ENCODE measurements at places on chromosomes 16 and 17. TPM values are rescaled to one million over a fixed set of nuclear protein-coding genes. Genes with fewer than 3 reads are reported as not detected.

The ARL16 gene
- polyA plus RNA-seq = 44.7 TPM

The XYLT1 gene
- 6.7 TPM for polyA plus RNA-seq

DNA sequence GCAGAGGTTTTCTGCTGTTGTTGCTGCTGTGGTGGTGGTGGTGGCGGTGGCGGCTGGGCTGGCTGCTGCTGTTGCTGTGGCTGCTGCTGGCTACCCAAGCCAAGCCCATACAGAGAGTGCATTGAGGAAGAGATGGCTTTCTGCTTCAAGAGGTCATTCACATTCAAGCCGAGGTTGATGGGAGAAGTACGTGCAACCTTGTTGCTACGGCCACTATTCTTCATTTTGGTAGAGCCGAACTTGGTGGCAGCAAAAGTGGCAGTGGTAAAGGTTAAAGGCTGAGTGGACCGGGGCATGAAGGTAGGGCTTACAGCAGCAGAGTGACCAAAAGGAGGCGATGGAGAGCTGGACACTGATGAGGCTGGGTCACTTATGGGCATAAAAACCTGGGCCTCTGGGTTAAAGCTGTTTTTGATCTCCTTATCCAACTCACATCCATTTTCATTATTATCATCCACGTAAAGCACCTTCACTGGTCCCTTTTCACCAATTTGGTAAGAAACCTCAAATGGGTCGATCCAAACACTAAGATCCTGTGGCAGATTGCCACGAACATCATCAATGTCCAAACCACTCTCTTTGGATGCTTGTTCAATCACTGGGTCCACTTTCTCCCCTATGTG lies 2.8 kb downstream of the TOB1 start:
- DNase-seq = no peak

- no peak for DNase-seq
These were observed 999 bp downstream of the MARF1 start for GRCh38 chr16:15641753-15642556.

- DNase-seq = no peak
These were observed 80.0 kb upstream of the CDH5 start for GRCh38 chr16:66286527-66286926.

DNA sequence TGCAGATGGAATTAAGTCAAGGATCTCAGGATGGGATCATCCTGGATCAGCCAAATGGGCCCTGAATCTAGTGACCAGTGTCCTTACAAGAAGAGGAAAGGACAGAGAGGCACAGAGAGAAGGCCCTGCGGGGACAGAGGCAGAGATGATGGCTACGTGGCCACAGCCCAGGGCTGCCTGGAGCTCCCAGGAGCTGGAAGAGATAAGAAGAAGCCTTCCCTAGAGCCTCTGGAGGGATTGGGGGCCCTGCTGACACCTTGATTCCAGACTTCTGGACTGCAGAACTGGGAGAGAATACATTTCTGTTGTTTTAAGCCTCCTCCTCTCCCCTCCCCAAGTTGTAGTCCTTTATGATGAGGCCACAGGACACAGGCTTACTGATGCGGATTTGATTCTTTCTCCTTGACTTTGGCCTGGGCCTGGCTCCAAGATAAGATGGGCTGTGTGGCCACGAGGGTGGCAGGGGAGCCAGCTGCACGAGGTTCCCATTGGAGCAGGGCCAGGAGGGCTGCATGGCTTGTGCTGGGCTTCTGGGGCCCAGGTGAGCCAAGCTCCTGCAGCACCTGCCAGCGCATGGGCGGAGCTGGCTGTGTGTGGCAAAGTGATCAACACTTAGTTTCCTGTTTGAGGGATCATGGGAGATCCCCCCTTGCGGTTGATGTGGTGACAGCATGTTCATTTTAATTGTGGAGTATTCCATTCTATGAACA lies 146.1 kb downstream of the IRF8 start:
- no peak for DNase-seq

DNA sequence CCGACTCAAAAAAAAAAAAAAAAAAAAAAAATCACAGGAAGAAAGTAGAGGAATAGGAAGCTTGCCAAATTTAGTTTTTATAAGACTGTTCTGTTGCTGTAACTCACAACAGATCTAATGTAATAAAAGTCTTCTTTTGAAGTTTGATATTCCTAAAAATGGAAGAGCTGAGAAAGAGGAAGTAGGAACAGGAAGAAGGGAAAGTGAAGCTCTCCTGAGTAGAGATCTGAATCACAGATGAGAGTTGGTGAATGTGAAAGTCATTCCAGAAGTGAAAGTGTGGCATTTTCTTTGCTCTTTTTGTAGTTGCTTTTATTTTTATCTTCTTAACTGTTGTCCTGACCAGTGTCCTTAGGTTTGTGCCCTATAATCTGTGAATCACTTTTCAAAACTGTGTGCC lies 2.1 kb downstream of the NMT1 start:
- DNase-seq = no peak

- no peak for DNase-seq
These were observed 21.6 kb downstream of the LASP1 start for GRCh38 chr17:38891441-38891840.

DNA sequence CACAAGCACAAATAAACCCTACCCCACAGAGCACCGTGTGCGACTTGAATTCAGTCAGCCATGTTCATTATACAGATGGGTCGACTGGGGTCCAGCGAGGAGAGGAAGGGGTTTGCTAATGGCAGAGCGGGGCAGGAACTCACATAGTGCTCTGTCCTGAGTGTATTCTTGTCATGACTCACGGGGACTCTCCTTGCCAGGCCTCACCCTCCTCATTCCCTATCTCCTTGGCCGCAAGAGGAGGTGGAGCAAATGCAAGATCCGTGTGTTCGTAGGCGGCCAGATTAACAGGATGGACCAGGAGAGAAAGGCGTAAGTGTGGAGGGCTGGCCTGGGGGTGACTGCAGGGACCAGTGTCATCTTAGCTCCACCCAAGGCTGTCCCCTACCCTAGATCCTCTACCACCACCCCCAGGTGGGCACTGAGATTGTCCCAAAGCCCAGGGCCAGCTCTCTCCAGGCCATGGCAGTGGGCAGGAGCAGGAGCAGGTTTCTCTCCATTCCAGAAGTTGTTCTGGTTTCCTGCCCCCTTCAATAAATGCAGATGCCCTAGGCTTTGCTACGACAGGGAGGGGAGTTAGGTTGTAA lies 29.4 kb downstream of the SLC12A3 start:
- DNase-seq = no peak

GRCh38 chr17:66944351-66945146 lies 20.0 kb upstream of the CACNG4 start:
- DNase-seq = no peak

DNA sequence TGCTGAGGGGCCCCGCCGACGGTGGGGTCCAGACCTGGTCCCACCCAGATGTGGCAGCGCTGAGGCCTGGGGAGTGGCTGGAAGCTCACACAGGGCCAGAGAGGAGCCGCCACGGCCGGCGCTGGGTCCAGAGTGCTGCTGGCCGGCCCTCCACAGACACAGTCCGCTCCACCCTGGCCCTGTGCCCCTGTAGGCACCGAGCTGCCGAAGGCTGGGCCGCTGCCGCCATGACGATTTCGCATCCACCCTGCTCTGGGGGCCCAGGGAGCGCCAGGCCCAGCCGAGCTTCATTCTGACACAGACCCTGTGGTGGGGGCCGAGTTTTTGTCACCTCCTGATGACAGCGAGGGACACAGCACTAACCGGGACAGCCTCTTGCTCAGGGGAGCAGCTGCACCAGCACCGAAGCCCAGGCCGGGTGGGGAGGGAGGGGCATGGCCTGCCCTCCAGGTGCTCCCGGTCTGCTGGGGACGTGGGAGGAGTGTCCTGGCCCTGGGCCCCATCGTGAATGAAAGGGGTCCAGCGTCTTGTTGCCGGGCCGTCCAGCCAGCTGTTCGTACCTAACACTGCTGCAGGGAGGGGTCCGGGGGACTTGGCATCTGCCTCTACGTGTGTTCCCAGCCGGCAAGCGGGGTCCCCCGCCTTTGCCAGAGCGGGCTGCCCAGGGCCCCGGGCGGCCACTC lies 27.1 kb upstream of the SSTR5 start:
- DNase-seq = no peak

DNA sequence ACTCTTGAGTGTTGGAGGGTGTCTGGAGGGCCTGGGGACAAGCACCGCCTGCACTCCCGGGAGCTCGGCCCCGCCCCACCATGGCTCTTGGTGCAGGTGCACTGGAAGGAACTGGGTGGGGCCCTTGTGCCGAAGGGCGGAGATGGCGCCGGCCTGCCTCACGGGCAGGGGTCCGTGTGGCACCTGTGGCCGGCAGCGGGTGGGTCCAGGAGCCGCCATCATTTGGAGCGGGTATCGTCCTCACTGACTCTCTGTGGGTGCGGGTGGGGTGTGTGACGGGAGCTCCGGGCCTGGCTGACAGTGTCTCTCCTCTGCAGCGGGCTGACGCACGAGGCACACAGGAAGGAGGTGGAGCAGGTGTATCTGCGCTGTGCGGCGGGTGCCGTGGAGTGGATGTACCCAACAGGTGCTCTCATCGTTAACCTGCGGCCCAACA lies 5.2 kb downstream of the METRNL start:
- no peak for DNase-seq

GRCh38 chr16:4372001-4372577 lies 441 bp downstream of the VASN start:
- DNase-seq = no peak

GRCh38 chr16:50916040-50916439 lies 174.2 kb downstream of the CYLD start:
- DNase-seq = no peak

DNA sequence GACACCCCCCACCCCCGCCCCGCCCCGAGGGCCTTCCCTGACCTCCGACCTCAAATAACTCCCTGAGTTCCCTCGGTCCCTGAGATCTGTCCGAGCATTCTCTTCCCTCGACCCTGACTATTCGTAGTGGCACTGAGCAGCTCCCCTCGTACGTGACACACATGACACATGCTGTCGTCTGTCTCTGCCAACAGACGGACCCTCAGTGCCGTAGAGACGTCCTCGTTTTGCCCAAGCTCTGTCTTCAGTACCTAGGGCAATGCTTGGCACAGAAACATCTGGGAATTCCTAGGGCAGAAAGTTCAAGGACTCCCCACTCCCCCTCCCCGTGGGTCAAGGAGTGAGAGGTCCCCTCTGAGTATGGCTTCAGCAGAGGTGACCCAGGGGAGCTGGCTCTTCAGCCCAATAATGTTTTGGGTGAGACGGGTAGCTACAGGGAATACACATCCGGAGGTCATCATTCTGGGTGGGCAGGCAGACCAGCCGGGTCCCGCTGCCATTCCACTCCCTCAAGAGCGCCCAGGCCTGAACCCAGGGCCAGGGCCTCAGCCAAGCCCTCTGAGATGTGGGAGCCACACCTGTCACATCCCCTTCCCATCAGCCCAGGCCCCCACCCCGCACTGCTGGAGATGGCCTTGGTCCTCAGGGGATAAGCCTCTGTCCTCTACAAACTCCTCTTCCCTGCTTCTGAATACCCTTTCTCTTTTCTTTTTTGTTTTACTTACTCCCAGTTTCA lies 671 bp upstream of the FADS6 start:
- no peak for DNase-seq
